ENCODE measurements at places on chromosomes 16 and 17. TPM values are rescaled to one million over a fixed set of nuclear protein-coding genes. Genes with fewer than 3 reads are reported as not detected.

DNA sequence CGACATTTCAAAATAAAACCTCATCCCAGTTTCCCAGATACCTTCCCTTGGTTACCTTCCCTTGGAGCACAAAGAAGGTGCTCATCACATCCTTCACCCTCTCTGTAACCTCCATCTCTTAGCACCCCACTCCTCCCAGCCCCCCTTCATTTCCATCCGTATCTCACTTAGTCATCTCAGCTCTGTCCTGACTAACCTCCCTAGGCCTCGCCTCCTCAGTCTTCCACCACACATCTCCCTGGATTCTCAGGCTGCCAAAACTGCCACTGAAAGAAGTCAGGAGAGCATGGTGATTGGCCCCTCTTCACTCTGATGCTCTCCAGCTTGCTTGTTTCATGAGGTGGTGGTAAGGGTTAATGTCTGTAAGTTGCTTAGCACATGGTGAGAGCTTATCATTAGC lies 2.3 kb downstream of the ZFP3 start:
- no peak for DNase-seq

GRCh38 chr16:1884155-1884760 lies 12.3 kb upstream of the MEIOB start:
- DNase-seq, result no peak

The CDH1 gene
- total RNA-seq, result 120 TPM

GRCh38 chr16:67244387-67245185 lies 2.7 kb downstream of the FHOD1 start:
- DNase-seq, result peak; percentile 90

DNA sequence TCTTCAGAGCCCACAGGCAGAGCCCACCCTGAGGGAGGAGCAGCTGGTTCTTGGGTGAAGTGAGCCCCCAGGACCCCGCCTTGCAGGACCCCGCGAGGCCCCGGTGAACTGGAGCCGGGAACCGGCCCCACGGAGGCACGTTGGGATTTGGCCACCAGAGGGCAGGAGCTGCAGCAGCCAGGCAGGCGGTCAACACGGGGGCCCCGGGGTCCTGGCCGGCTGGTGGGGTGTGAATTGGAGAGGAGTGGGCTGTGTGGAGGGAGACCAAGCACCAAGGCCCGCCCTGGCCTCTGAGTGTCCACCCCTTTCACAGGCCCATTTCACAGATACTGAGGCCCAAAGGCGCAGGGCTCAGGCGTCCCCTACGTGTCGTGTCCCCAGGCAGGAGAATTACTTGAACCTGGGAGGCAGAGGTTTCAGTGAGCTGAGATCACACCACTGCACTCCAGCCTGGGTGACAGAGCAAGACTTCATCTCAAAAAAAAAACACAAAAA lies 2.2 kb downstream of the DPEP1 start:
- no peak for DNase-seq

The PPY gene
- total RNA-seq, result not detected

GRCh38 chr17:21287703-21288449 lies 3.4 kb downstream of the MAP2K3 start:
- peak; percentile 94 for DNase-seq

The SDR42E2 gene
- total RNA-seq, result 0.17 TPM

- no peak for DNase-seq
Observed at GRCh38 chr16:57536306-57537193, at the start of gene CCDC102A. Gene CCDC102A (minus strand): TSS chr16:57536571. CDS start chr16:57529177, 7,394 bp downstream.

GRCh38 chr16:69199382-69199781 lies 12.4 kb downstream of the SNTB2 start:
- DNase-seq, result peak; percentile 71

The LGALS3BP gene
- 576 TPM for total RNA-seq

The TEKT3 gene
- total RNA-seq, result 3.1 TPM

The RNF135 gene
- total RNA-seq, result 32.8 TPM

The GDPD3 gene
- total RNA-seq, result 7.7 TPM

- no peak for DNase-seq
Observed at GRCh38 chr17:44848257-44848795, 643 bp downstream of the HIGD1B start.

The PRRT2 gene
- 2.0 TPM for total RNA-seq

The SAMD14 gene
- 5.9 TPM for total RNA-seq
